Hepatocyte (in vitro differentiated cells): ENCODE measurements at places on chromosomes 6 and 20. TPM values are rescaled to one million over a fixed set of nuclear protein-coding genes. Genes with fewer than 3 reads are reported as not detected.

DNA sequence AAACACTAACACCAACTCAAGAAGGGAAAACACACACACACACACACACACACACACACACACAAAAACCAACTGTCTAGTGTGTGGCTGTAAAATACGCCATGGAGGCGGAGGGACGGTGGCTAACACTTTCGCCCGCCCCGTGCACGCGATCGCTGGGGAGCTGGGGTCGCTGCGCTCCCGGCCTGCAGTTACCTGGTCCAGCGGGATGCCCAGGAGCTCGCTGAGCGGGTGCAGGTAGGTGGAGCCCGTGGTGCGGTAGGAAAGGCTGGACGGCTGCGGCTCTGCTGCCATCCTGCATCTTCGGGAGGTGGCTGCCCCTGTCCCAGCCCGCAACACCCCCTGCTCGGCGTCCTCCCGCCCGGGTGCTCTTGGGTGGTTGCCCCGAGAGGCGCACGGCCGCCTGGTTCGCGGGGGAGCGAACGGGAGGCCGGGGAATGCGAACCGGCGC, 303 bp downstream of the MBOAT1 start:
- H3K4me3 ChIP-seq = peak overlapping the region; percentile 62
- no peaks in the 10 kb centered on the region for H3K27me3 ChIP-seq
- H3K4me1 ChIP-seq = peaks cover 18% of the 10 kb centered on the region

DNA sequence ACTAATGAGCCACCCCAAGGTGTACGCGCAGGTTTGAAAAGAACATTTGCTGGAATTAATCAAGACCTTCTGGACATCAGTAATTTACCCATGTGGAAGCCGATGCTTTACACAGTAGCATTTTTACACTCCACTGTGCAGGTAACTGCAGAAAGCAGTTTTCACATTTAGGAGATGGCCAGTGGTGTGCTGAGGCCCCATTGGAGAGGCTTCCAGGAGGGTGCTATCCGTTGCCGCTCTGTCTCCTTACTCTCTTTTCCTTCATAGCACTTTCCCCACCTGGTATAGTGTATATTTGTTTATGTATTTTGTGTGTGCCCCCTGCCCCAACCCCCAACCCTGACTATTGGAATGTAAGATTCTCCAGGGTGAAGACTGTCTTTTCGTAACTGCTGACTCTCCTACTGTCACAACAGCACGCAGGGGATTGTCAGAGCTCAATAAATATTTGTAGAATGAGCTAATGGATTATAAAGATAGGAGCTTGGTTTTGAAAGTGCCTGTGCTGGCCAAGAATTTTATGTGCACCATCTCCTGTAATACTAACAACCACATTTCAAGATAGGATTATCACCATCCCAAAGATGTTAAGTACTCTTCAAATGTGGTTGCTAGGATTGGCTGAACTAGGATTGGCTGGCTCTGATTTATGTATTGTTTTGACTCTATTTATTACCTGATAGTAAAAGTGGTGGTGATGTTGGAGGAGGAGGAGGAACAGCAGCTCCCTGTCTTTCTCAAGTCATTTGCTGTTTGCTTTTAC, 74.0 kb upstream of the GLP1R start:
- no peak overlapping the region for H3K4me3 ChIP-seq
- H3K36me3 ChIP-seq = no peaks in the 10 kb centered on the region
- H3K27me3 ChIP-seq = peaks cover 16% of the 10 kb centered on the region
- peak overlapping the region; percentile 59 for H3K27ac ChIP-seq
- peak; percentile 51 for DNase-seq

DNA sequence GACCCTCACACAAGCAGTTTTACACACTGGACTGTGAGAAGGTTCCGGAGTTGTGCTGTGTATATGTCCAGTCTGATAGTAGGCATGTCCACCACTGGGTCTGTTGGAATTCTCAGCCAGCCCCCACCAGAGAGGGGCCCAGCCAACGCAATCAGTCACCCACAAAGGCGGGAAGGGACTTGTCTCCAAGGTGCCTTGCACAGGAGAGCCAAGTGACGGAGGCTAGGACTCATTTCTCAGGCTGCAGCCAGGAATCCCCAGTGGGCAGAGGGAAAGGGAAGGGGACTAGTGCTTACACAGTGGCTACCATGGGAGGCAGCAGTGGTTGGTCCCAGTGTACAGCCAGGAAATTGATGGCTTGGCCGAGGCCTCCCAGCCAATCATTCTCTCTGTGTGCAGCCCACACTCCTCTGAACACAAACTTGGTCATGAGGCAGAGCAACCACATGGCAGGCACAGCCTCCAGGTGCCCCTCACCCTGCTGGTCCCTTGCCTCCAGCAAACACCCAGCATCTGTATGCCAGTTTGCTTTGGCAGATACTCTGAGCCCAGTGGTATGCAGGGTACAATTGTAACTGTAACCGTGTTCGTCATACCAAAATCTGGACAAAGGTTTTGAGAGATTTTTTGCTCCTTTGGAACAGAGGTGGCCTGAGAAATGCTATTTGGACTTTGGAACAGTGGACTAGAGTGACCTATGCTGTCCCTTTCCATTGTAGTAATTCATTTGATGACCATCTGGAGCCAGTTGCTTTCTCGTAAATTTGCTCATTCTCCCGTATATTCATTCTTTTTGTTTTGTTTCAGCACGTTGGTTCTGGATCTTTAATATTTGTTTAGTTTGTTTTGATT, 72.9 kb upstream of the MYL9 start:
- no peaks in the 10 kb centered on the region for H3K27me3 ChIP-seq
- H3K27ac ChIP-seq = peak overlapping the region; percentile 25
- H3K36me3 ChIP-seq = no peaks in the 10 kb centered on the region
- DNase-seq = peak; percentile 35

Gene HS3ST5
- 1.1 and 1.4 TPM in 2 replicates for total RNA-seq

Gene TAGAP
- total RNA-seq = 4.4 and 4.9 TPM in 2 replicates

Gene ULBP3
- total RNA-seq = 5.1 and 6.6 TPM in 2 replicates
